NCI-H2081 treated with DMSO at 0.1 percent for 48 hours (cell line): ENCODE measurements at places on chromosomes 12 and 14.

DNA sequence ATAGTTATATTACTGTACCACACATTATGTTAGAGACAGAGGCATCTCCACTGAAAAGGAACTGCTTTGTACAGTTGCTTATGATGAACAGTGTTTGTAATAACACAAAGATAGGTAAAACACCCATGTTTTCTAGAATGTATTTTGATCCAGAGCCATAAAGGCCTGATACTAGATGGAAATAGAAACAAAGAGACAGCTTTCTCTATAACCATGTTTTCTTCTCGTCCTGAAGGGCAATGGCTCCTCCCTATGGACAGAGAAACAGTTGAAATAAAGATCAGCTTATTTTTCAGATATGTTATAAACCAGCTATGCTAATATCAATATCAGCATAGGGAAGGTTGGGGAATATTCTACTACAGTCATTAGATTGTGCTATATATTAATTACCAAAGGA, 109.2 kb downstream of the ATXN7L3B start:
- DNase-seq, result peak; percentile 24

DNA sequence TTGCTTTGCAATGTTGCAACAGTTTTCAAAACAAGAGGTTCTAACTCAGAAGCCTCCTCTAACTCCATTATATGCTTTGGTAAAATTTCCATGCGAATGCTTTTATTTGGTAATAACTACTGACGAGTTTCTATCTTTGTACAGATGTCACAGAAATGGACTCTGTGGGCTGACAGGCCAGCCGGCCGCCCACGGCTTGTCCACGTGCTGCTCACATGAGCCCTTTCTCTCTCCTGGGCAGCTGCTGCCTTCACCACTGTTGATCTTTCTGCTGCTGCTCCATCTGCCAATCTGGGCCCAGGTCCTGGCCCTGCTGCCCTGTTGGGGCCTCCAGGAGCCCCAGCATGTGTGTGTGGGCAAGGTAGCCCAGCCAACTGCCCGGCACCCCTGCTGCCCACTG, 168.2 kb upstream of the TMEM132C start:
- no peak for DNase-seq

DNA sequence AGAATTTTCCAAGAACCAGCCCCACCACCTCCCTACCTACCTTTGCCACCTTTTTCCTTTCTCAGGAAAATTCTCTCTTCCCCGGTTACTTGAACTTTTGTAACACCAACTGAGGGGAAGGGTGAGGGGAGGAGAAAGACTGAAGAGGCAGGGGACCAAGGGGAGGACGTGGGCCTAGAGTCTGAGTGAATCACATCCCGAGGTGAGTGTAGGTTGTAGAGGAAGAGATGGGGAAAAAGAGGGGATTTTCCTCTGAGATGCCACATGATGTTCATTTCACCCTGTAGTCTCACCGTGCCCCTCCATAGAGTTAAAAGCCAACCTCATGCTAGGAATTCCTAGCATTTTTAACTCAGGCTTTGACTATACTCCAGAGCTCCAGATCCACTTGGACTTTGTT, 311.8 kb downstream of the RPAP3 start:
- DNase-seq, result no peak

GRCh38 chr12:121202407-121203355, 7.2 kb upstream of the P2RX4 start:
- peak; percentile 73 for DNase-seq

DNA sequence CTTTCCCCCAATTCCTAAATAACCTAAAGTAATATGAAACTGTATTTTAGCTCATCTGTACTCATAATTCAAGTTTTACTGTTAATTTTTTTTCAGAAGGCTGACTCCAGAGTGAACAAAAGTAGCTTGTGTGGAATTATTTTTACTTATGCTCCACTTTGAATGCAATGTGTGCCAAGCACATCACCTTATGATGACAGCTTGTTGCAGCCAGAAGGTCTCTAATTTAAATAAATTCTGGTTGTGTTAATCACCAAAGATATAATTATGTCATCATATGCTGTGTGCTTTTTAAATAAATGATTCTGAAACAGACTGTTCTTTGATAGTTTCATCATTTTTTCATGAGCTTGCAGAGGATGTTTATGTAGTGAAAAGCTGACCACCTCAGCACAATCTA, 283.1 kb downstream of the TMEM117 start:
- DNase-seq, result no peak

- no peak for DNase-seq
Measured at GRCh38 chr14:73441286-73441685, 17.1 kb downstream of the NUMB start.

GRCh38 chr14:97301931-97302559, 504.9 kb downstream of the VRK1 start:
- DNase-seq, result no peak

GRCh38 chr12:51763743-51764142, 84.8 kb downstream of the FIGNL2 start:
- DNase-seq, result no peak

- no peak for DNase-seq
Measured at GRCh38 chr12:129959889-129960288, 56.1 kb upstream of the TMEM132D start.

GRCh38 chr14:58731465-58732293, 93.9 kb downstream of the DACT1 start:
- no peak for DNase-seq

DNA sequence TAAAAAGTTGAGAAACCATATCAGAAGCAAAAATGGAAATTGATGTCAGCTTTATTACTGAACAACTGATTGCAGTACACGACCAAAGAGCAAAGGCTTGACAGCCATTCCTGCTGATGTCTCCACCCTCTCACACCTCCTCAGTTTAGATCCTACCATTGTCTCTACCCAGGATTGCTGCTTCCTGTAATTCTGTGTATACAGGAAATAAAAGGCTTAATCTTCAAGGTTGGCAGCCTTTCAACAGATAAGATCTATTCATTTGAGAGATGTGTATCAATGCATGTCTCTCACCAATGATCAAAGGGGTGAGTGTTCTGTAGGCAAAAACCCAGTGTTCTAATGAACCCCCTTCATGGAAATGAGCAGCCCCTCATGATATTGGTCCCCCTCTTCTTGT, 27.0 kb downstream of the SLCO1C1 start:
- DNase-seq, result no peak

DNA sequence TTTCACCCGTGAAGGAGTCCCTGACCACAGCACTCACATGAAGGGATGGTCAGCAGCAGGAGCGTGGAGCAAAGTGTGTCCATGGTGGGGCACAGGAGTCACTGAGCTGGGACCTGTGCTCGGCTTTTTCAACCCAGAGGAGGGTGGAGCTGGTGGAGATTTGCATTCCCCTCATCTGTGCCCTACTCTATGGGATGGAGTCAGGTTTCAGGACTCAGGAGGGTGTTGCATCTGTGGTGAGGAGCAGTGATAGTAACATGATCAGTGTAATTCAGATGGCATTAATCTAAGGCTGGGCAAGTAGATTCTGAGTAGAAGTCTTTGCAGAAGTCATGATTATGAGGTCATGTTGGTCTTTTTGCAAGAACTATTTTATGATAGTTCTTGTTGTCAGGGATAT, 511.9 kb downstream of the TMEM121 start:
- no peak for DNase-seq

- DNase-seq, result no peak
Measured at GRCh38 chr12:110355073-110355472, 48.4 kb downstream of the ANAPC7 start.

DNA sequence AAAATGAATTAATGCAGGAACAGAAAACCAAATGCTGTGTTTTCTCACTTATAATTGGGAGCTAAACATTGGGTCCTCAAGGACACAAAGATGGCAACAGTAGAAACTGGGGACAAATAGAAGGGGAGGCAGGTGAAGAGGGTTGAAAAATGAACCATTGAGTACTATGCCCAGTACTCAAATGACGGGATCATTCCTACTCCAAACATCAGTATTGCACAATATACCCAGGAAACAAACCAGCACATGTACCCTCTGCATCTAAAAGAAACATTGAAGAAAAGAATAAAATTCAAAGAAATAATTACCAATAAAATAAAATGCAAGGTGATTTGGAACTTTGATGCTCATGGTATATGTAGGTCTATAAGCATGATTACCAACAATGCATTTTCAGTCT, 110.8 kb downstream of the LMO3 start:
- no peak for DNase-seq

DNA sequence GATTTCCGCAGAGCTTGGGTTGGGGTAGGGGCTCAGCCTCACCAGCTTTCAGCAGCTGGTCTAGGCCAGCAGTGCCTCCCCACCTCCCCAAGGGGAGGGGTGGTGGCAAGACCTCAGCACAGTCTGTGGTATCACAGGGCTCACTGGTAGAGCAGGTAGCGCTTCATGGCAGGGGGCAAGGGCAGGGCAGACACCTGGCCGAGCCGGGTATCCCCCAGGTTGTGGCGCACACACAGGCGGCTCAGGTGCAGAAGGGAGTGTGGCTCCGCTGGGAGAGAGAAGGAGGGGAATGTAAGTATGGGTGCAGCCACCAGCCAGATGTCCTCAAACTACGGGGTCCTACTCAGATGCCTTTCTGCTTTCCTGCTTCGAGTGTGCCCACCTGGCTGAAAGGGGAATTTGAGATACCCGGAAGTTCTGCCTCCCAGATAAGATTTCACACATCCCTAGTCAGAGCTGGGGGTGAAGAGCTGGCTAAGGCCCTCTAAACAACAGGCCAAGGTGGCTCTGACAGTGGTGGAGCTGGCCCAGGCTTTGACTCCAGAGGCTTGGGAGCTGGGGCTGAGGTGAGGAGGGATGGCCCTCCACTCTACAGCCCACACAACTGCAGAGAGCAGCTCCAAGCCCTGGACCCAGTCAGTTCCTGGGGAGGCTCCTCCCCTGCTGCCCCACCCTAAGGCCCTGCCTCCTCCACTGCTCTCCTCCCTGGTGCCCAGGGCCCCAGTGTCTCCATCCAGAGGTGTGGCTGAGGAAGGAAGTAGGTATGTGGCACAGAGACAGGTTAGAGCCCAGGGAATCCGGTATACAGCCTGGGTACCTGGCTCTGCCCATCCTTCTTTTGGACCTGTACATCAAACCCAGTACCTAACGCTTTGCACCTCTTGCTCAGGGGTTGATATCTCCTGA, 1.8 kb downstream of the SPSB2 start:
- no peak for DNase-seq

DNA sequence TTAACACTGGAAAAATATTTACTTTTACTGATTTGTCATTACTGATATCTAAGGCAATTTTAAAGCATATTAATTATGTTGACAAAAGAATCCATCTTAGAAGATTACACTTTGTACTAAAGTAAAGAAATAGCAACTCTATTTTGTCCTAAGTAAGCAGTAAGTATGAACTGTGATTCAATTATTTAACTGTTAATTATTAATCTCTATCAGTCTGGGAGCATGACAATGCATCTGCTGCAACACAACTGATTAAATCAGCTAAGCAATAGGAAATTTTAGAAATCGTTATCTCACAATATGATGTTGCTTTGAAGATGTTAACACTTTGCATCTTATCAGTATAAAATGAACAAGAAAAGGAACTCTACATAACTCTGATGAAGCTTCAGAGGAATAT, 172.3 kb downstream of the DPY19L2 start:
- DNase-seq, result no peak

- no peak for DNase-seq
Measured at GRCh38 chr12:22284871-22285270, 49.6 kb downstream of the ST8SIA1 start.

DNA sequence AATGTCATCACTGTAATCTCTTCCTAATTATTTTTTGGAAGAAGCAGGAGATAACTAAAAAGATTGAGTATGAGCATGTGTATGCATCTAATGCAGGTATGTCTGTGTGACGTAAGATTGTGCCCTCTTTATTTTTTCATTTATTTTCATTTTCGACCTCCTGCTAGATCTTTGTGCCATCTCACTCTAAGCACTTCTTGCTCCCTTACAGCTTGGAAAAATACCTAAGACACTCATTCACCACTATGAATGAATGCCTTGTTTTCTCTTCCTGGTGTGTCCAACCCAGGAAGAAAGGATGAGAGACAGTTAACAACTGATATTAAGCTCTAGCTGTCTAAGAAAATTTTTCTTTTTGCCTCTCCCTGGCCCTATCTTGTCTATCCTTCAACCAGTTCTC, 76.8 kb upstream of the CISTR start:
- no peak for DNase-seq

GRCh38 chr12:110080410-110080809, 32.1 kb upstream of the C12orf76 start:
- no peak for DNase-seq

- peak; percentile 61 for DNase-seq
Measured at GRCh38 chr14:56422703-56423213, 156.8 kb upstream of the TMEM260 start.

DNA sequence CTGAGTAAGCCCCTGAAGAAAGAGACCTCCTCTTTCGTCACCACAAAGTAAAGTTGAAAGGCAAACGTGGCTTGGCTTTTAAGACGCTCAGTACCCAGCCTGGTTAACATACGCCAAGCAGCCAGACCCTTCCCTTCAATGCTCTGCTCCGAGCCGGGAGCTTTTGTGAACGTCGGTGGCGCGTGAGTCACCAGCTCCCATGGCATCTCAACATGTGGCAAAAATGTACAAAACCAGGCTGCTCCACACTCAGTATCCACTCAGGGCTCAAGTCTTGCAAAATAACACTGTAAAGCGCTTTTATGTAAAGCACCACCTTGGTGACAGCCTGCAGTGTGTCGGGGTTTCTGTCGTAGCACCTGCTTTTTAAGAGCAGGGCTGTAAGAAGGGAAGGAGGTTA, 89.0 kb downstream of the SETD3 start:
- DNase-seq, result no peak

GRCh38 chr12:49296836-49297694, 2.1 kb downstream of the PRPH start:
- no peak for DNase-seq

DNA sequence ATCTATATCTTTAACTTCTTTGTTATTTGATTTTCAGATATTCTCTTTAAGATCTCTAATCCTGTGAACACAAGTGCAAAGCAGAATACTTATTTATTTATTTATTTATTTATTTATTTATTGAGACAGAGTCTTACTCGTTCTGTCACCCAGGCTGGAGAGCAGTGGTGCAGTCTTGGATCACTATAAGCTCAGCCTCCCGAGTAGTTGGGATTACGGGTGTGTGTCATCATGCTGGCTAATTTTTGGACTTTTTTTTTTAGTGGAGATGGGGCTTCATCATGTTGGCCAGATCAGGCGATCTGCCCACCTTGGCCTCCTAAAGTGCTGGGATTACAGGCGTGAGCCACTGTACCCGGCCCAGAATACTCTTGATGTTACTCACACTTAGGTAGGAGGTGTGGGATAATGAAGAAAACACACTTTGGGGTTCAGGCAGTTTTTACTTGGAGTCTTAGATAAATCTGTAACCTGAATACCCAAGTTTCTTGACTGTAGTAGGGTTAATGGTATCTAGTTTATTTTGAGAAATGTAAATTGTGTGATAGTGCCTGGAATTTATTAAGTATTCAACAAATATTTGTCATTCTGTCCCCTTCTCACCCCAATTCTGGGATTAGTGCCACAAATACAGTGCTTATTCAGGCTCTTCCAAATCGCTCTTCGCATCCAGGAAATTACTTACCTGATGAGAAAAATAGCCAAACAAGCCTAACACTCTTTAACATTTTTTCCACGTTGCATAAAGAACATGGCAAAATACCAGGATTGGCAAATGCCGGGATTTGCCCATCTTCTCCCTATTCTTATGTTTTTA, 33.0 kb downstream of the METAP2 start:
- DNase-seq, result no peak

GRCh38 chr14:56293506-56293905, 175.3 kb downstream of the PELI2 start:
- no peak for DNase-seq
